Renal cortical epithelial cell (primary cell): ENCODE measurements at places on chromosomes 2 and 18.

DNA sequence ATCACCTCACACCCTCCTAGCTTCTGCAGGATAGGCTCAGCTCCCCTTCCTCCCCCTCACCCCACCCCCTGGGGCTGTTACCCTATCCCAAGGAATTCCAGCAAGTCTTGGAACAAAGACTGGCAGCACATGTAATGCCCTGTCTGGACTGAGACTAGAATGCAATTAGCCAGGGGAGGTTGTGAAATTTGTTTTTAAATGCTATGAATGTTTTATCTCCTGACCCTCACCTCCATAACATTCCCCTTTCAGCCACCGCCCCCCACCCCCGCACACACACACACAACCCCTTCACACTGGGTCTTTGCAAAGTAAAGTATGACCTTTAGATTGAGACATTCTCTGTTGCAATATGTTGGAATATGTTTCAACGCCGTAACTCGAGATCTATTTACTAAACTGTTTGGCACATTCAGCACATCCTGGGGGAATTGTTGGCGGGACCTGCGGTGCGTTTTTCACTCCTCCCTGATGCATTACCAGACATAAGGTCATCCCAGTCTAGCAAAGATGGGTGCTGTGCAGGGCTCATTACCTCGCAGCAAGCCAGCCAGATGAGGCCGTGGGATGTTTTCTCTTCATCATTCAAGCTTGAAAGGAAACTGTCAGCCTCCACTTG lies 290.7 kb upstream of the SLC14A2 start:
- peak; percentile 94 for DNase-seq

- no peak for DNase-seq
Measured at GRCh38 chr2:99754210-99754609, 264.4 kb upstream of the REV1 start.

- DNase-seq: no peak
Measured at GRCh38 chr2:183255411-183255810, 131.2 kb downstream of the NUP35 start.

DNA sequence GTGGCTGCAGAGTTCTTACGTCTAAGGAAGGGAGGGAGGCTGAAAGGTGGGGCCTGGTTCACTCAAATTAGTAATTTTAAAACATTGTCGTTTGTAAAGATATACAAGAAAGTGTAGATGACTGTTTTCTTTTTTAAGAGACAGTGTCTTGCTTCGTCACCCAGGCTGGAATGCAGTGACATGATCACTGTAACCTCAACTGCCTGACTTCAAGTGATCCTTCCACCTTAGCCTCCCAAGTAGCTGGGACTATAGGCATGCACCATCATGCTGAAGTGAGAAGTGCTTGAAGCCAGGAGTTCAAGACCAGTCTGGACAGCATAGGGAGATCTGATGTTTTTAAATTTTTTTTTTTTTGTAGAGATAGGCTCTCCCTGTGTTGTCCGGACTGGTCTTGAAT lies 52.9 kb downstream of the HNRNPLL start:
- no peak for DNase-seq

GRCh38 chr2:146041274-146041910 lies 1521.5 kb upstream of the ZEB2 start:
- DNase-seq: no peak

DNA sequence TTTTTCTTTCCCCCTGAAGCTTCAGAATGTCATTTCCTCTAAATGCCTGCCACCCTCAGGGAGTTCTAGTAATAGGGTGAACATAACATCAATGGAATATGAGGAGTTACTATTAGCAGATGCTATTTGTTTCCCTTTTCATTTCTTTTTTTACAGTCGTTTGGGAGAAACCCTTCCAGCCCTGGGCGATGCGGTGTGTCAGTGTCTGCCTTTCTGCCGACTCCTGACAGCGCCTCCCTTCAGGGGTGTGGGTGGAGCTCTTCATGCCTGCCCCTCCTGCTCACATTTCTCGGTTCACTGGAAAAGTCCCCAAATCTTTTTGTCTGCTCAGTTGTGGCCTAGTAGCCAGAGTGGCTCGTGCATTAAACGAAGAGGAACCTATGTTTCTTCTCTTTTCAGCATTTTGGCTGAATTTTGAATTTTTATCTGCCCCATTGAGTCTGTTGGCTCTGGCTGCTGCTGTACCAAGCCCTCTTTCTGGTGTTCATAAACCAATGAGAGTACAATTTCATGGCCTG lies 72.3 kb downstream of the FMNL2 start:
- DNase-seq: peak; percentile 66
